AG08395 (cell line): ENCODE measurements at places on chromosomes 1 and 21.

GRCh38 chr1:18041685-18042355, 65.8 kb upstream of the IGSF21 start:
- DNase-seq = no peak

- no peak for DNase-seq
Measured at GRCh38 chr1:113761937-113762336, 2.7 kb upstream of the PHTF1 start.

GRCh38 chr1:16605532-16606505, 7.5 kb downstream of the NBPF1 start:
- DNase-seq = no peak

DNA sequence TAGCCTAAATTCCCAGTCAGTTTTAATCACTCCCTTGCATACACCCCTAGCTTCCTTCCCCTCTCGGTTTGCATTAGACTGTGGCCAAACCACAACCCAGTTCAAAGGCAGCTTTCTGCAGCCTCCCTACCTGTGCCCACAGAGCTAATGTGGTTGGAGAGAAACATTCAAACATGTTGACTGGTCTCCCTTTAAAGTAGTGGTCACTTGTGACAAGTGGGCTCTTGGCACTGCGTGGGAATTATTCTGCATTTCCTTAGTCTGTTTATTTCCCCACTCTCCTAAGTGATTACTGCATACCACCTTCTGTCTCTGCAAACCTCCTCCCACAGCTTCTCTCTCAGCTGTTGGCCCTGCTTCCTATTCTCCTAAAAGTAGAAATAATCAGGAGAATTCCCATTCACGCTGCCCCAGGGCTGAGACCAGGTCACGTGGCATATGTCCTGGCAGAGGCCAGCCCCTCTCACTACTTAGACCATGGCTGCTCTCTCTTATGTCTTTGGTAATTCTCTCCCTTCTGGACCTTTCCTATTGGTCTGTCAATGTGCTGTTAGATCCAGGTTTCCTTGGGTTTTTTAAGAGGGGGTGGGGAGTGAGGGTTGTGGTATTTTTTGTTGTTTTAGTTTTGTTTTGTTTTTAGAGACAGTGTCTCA, 38.4 kb upstream of the CD101 start:
- DNase-seq = no peak

GRCh38 chr1:161285521-161285920, 24.2 kb downstream of the MPZ start:
- DNase-seq = no peak

- peak; percentile 15 for DNase-seq
Measured at GRCh38 chr1:214801191-214801590, 198.2 kb downstream of the CENPF start.

DNA sequence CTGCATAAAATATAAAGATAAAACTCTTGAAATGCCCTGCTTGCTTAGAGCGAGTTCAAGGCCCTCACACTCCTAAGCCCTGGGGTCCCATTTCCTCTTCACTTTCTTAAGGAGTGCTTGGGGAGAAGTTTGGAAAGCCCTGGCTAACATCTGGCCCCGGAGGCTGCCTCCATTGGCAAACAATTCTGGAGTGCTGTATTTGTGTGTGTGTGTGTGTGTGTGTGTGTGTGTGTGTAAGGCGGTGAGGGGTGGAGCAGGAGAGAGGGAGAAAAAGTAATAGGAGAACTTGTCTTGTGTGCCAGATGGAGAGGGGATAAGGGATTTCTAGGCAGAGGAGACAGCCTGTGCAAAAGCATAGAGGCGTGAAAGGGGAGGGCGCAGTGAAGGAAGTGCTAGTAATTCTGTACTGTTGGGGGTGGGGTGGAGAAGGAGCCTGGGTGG, 578 bp upstream of the TRIM62 start:
- DNase-seq = peak; percentile 11

DNA sequence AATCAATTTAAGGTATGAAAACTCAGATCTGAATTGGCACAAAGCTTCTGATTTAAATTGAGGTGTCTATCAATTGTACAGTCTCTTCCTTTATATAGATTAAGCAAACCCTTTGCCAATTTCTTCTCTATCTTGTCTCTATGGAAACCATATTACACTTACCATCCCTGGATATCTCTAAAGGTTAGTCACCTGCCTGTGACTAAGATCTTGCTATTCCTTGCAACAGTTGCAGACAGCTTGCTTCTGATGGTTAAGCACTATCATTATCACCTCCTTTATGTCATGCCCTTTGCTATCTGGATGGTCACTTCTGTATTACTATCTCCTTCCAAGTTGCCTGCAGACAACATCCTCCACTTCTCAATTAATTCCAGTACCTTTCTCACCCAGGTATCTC, 998.6 kb upstream of the B3GALT2 start:
- no peak for DNase-seq

DNA sequence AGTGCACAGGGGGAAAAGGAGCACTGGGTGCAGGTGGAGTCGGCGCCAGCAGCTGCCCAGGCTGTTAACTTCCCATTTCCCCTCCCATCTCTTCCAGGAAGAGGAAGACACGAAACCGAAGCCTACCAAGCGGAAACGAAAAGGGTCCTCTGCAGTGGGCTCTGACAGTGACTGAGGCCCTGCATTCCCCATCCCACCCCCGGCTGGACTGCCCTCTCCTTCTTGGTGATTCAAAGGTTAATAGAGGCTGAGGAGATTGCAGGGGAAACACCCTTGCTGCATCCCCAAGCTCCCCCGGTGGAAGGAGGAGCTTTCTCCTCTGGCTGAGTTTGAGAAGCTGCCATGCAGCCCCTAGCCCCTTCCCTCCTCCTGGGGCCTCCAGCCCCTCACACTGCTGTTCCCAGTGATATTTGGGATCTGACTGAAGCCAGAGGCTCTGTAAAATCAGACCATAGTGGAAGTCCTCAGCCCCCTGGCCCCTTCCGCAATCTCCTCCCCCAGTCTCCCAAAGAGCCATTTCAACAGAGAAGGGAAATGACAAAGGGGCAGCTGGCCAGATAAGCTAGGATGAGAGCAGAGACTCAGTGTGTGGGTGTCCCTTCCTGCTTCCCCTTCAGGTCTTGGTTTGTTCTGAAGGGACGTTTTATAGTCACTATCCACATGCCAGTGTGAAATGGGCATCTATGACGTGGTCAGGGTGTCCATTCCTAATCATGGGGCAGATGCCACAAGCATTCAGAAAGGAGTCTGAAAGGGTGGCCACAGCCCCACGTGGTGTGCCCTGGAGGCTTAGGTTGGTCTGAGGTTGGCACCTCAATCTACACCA, 1.9 kb upstream of the SLC27A3 start:
- no peak for DNase-seq

- peak; percentile 53 for DNase-seq
Measured at GRCh38 chr21:31132574-31133242, 94.4 kb upstream of the KRTAP19-8 start.

DNA sequence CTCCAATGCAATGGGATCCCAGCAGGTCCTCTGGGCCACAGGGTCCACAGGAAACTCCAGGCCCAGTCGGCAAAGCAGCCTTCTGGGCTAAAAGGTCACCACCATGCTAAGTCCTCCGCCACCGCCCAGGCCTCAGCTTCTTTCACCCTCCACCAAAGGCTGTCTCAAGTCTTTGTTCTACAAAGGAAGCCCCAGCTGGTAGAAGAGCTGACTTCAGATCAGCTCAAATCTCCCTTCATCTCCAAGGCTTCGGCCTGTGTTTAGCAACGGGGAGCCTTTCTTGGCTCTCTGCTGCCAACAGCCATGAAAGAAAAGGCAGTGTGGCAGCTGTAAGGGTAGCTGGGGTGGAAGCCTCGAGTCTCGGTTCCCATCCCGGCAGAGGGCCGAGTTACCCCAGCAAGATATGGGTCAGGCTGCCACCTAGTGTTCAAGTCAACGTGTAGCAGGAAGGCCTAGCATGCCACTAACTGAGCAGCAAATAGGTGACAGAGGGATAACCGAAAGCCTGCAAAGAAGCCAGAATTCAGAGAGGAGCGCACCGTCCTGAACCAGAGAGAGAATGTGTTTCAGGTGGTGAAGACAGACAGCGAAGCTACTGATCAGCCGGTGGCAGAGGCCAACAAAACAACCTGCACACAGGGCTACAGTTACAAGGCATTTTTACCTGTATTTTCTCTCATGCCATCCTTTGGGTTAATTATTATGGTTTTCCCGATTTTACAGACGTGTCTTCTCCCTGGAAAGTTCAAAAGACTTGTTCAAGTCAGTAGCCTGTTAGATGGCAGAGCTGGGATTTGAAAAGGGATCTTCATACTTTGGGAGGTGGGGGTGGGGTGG, 26.8 kb upstream of the CRNN start:
- peak; percentile 89 for DNase-seq

DNA sequence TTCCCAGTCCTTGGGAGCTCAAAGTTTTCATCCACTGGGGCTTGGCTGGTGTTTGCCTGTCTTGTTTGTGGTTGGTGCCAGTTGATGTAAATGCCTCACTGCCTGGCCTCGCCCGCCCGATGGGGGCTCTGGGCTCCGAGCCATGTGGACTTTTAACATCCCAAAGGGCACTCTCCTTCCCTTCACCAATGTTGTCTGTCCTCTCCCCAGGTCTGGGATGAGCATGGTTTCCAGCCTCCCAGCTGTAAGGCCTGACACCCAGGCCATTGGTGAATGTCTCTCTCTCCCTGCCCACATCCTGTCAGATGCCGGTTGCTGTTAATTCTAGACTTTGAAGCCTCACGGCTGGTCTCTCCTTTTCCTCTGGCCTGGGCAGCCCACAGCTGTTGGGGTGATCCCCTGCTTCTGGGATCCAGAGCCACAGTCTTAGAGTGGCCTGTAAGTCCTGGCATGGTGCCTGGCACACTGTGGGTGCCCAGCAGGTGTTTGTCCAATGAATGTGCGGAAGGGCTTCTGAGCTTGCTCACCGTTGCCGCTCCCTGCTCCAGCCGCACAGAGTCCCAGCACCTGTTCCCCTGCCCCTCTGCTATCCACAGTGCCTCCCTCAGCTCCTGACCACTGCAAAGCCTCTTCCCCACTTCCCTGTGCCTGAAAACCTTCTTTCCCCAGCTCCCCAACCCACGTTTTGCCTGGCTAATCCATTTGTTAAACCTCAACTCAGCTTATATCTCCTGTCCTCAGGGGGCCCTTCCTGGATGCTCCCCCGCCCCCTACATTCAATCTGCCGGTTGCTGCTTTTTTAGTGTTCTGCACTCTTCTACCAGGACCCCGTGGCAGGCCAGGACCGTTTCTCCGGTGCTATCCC, 3.3 kb upstream of the C1orf174 start:
- DNase-seq = no peak

- DNase-seq = no peak
Measured at GRCh38 chr21:45020629-45021427, 53.6 kb upstream of the ADARB1 start.

- DNase-seq = no peak
Measured at GRCh38 chr1:84582802-84583587, 8.8 kb upstream of the CTBS start.

GRCh38 chr1:25945761-25946160, 39.5 kb upstream of the STMN1 start:
- DNase-seq = no peak

DNA sequence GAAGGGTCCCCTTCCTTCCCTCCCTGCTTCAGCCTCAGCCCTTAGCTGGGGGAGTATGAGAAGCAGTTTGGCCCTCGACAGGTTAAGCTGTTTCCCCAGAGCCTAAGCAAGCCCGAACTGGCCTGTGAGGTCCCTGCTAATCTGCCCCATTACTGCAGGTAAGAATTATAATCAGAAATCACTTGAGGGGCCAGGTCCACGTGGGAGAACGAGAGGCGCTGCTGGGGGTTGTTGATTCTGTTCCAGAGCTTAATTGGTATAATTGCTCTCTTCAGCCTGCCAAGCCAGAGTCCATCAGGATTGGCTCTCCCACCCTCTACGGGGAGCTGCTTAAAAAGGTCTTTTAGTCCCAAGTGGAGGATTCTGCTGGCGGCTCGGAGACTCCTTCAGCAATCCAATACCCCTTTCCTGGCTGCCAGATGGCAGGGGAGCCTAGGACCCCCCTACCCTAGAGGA, 70.8 kb downstream of the UBE2T start:
- DNase-seq = no peak

DNA sequence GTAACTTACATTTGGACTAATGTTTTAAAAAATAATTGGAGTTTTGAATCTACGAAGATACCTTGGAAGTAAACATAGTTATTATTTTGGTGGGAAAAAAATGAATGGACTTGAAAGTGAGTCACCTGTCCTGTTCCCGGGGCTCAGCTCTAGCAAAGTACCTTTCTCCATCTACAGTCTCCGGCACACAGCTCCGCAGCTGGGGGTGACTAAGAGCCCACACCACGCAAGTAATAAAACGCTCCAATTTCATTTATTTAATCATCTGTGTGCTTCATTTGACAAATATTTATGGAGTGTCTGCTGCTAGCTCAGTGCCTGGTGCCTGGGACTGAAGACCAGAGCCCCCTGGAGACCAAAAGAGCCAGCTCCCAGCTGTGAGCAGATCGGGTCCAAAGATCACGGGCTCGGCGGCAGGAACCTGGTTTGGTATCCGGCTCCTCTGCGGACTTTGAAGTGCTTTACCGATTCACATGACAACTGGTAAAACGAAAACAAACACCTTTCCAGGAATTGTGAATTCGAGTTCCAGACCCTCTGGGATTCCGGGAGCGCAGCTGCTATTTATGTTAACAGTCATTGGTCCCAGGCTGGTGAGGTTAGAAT, 1.7 kb upstream of the RIPK4 start:
- peak; percentile 51 for DNase-seq

GRCh38 chr1:23909412-23909811, 3.8 kb downstream of the CNR2 start:
- DNase-seq = no peak

DNA sequence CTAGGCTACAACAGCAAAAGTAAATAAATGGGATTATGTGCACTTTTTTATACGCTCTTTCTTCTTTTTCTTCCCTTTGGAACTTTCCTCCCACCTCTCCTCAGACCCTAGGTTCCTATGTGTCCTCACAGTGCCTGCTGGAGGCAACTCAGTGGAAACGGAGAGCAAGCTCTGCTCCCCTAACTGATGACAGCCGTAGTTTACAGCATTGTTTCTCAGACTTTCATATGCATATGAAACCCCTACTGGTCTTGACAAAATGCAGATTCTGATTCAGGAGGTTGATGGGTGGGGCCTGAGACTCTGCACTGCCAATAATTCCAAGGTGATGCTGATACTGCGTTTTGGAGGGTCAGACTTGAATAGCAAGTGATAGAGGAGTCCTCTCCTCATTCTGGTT, 34.3 kb upstream of the HMCN1 start:
- DNase-seq = no peak

GRCh38 chr1:42529724-42530181, 66.7 kb downstream of the CCDC30 start:
- peak; percentile 67 for DNase-seq

GRCh38 chr1:218495931-218496330, 150.8 kb downstream of the TGFB2 start:
- DNase-seq = no peak

DNA sequence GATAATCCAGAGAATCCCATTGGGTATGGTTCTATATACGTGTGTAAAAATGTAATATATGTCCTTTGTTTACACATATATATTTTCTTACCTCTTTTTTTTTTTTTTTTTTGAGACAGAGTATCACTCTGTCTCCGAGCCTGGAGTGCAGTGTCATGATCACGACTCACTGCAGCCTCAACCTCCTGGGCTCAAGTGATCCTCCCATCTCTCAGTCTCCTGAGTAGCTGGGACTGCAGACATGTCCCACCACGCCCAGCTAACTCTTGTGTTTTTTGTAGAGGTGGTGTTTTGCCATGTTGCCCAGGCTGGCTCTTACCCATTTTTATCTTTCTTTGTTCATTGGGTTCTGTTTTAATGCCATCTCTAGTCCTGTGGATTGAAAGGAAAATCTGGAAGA, 59.5 kb downstream of the ZBTB17 start:
- no peak for DNase-seq
